ENCODE measurements at places on chromosomes 1 and 21.

- DNase-seq: no peak
These were observed 7.0 kb downstream of the RD3 start for GRCh38 chr1:211484755-211485479.

DNA sequence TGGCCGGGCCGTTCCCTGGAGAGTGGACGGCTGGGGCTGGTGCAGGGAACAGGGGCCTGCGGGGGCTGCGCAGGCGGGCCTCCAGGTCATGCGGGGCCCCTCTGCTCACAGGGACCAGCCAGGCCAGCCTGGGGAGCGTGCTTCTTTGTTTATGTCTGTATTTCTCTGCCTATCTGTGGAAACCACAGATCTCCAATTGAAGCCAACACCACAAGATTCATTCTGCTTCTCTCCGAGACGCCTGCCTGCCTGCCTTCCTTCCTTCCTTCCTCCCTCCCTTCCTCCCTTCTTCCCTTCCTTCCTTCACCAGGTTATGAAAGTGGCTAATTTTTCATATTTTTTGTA is 39.9 kb upstream of the HMGN1 start:
- no peak for DNase-seq

GRCh38 chr1:6025269-6026094 is 20.2 kb upstream of the KCNAB2 start:
- no peak for DNase-seq

DNA sequence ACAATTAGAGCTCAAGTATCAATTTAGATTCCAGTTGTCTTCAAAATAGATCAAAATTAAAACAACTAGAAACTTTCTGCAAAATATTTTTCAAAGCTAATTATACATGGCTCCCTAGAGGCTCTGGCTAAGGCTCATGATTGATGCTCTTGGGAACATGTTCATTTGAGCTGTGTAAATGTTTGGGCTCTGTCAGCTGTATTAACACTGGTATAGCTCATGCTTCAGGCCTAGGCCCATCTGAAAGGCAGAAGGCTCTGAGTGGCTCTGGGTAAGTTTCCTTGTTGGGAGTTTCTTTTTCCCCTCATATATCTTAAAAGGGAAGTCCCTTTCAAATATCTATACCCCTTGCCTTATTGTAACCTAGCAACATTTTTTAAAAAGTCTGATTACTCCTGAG is 81.3 kb downstream of the UROD start:
- no peak for DNase-seq

- DNase-seq: no peak
These were observed 1.2 kb upstream of the CAMTA1 start for GRCh38 chr1:6783936-6784559.

- no peak for DNase-seq
These were observed 88.4 kb downstream of the ADGRL2 start for GRCh38 chr1:81889166-81889565.

- DNase-seq: no peak
These were observed 14.9 kb downstream of the COPA start for GRCh38 chr1:160328184-160328583.

- DNase-seq: no peak
These were observed 187.6 kb downstream of the MATN1 start for GRCh38 chr1:30535595-30536325.

DNA sequence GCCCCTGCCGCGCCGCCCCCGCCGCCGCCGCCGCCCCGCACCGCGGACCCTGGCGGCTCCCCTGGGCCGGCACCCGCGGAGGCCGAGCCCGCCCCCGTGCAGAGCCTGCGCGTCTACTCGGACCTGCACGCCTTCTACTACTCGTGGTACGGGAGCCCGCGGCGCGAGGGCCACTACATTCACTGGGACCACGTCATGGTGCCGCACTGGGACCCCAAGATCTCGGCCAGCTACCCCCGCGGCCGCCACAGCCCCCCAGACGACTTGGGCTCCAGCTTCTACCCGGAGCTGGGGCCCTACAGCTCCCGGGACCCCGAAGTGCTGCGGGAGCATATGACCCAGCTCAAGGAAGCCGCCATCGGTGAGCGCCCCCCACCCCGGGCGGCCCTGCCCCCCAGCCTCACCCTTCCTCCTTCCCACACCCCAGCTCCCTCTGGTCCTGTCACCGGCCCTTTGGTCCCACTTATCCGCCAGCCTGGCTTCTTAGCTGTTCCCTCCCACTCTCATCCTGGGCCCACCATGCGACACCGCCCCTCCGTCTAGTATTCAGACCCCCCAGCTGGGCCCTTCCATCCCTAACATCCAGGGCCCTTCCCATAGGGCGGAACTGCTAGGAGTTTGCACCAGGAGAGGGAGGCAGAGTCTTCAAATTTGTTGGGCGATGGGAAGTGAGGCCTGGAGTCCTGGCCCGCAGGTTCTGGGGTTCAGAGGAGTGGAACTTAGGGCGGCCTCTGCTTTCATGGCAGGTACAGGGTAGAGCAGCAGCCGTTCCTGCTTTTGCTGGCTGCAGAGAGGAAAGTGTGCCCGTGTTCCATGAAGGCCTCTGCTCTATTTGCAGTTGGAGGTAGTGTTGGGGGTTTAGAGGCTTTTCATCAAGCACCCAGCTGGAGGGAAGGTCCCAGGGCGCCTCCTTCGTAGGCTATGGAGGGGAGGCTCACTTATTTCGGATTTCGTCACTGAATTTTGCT is 1.0 kb downstream of the MANEAL start:
- DNase-seq: no peak

GRCh38 chr1:197958438-197959305 is 41.5 kb downstream of the LHX9 start:
- DNase-seq: no peak

GRCh38 chr1:58848818-58849411 is 65.1 kb upstream of the JUN start:
- DNase-seq: peak; percentile 61

DNA sequence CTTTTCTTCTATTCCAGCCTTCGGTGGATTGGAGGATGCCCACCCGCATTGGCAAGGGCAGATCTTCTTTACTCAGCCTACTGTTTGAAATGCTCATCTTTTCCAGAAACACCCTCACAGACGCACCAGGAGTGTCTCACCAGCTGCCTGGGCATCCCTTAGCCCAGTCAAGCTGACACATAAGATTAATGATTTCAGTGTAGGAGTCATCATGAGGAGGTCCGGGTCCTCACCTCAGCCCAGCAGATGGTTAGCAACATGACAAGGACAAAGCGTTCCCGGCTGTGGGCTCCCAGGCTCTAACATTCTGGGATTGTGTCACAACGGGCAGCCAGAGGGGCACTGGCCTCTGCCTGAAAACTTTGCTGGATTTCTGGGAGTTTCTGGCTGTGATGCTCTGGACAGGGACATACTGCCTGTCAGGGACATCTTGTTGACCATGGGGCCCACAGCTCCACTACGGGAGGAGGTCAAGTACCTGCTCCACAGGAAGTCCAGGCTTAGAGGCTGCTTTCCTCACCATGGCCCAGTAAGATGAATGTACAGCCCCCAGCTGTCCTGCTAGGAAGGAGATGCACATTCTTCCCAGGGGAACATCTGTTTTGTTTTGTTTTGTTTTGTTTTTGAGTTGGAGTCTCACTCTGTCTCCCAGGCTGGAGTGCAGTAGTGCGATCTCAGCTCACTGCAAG is 204.0 kb upstream of the COA6 start:
- no peak for DNase-seq

Measured in colonic mucosa (tissue), 4 donors.